ENCODE measurements at places on chromosomes 1 and 21.

DNA sequence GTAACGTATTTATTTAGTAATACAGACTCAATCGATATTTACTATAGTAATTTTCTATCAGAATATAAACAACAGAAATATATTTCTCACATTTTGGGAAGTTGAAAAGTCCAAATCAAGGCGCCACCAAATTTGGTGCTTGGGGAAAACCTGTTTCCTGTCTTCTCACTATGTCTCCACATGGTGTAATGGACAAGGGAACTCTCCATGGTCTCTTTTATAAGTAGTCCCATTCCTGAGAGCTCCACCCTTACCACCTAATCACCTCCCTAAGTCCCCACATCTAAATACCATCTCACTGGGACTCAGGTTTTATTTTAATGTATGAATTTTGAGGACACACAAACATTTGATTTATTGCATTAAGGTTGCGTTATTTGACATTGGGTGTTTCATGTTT lies 848.0 kb downstream of the LTN1 start:
- DNase-seq, result no peak

DNA sequence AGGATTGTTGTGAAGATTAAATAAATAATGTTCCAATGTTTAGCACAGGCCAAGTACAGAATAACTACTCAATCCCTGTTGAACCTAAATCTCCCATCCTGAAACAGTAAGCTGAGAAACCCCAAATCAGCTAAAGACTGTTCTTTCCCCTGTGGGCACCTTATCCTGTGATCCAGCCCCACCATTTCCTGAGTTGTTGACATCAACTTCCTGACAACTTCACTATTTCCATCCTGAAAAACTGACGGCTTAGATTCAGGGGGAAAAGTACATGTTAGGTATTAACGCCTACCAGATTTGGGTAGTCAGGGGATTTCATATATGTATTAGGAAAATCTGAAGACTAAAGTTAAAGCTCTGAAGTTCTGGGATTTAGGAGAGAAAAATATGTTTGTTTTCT lies 51.7 kb upstream of the PALMD start:
- no peak for DNase-seq

DNA sequence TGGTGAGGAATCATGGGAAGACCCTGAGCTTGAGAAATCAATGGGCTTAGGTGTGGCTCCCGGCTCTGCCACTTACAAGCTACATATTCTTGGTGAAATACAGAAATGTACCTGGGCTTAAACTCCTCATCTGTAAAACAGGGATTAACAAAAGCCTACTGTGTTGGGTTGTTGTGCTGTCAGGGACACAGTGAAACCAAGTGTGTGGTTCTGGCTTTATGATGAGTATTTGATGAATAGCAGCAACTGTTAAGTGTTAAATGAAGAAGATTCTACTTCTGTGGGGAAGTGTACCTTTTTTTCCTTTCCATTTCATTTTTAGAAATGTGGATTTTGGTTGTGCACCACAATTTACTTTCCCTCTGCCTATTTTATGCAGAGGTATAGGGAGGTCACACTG lies 41.1 kb upstream of the DUSP10 start:
- DNase-seq, result no peak

- no peak for DNase-seq
These were observed 99.1 kb downstream of the PLA2G4A start for GRCh38 chr1:186927884-186928283.

DNA sequence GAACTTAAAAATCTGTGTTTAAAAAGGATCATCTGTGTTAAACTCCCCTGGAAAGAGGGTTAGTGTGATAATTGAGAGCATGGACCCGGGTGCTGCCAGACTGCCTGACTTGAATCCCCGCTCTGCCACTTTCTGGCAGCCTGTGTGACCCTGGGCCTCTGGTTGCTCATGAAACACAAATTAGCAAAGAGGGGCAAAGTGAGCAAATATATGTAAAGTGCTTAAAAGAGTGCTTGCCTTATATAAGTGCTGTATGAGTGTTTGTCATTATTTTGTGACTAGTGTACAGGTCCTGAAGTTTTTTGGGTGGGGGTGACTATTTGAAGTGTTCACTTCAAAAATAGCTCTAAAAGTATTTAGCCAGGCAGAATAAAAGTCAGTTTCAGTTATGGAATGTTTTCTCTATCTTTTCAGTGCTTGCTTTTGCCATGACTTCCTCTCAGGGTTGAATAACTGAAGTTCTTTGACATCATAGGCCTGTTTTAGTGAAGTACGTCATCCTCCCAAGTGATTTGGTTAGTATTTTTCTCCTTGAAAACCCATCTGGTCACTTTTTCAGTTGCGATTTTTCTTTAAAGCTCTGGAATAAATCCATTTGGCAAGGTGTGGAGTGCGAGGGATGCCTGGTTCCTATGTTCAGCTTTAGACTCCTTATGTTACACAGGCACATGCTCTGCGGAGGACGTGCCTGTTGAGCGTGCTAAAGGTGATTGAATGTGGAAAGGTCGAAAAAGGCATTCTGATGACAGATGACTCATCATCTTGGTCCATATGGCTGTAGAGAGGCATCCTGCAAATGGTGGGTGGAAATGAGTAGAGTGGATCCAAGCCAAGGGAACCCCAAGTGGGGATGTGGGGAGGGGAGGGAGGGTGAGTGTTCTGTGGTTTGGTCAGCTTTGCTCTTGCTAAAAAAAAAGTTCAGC lies 47.8 kb downstream of the AK4 start:
- no peak for DNase-seq

DNA sequence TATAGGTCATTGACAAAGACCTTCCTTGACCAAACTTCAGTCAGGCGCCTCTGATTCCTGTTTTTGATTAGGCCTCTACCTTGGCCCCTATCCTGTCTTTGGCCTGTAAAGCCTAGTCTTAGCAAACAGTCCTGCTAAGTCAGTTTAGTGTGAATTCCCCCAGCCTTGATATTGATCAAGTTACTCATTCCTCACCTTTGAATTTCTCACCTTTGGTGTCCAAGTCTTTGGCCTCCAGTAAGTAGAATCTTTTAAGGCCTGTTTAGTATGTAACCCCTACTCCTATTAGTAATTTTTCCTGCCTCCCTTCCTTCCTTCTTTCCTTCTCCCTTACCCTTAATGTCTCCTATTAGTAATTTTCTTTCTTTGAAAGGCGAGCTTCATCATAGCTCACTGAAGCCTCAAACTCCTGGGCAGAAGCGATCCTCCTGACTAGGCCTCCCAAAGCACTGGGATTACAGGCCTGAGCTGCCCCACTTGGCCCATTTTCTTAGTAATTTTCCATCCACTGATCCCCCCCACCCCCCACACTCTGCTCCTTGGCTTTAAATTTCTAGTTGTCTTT lies 13.0 kb upstream of the ZNF692 start:
- DNase-seq, result no peak

- no peak for DNase-seq
These were observed 185.2 kb upstream of the TMEM51 start for GRCh38 chr1:14968251-14968851.

- no peak for DNase-seq
These were observed 11.4 kb downstream of the EDEM3 start for GRCh38 chr1:184743062-184743756.

DNA sequence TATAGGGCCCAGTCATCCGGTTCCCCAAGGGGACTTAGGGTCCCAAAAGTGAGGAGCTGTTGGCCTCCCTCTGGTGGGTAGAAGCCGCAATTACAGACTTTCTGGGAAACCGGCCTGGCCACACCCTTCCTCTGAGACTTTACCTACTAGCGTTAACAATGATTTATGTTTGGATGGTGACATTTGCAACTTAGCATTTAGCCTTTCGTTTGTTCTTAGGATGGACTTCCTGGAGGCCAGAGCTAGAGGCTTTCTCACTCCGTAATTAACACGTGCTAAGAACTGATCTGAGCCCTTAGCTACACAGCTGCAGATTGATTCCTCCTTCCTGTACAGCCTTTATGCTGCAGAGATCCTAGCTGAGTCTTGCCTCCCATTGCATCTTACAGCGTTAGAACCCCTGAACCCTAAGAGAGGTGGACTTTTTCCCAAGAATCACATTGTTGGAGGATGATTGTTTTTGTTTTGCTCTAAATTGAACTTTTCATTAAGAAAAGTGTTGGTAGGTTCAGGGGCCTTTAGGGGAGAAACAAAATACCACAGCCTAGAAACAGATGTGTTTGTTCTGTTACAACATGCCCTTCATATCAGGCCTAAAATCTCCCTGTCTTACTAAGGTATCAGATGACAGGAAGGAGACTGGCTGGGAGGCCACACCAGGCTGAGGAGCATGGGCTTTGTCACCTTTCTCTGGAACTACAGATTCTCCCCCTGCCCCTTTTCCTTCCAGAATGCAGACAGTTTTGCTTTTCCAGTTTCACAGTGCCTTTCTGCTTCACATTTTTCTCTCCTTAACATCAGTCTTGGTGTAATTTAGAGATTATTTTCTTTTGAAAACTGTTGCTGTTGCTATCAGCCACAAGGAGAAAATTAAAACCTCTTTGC lies 1.9 kb downstream of the S100A11 start:
- DNase-seq, result no peak

DNA sequence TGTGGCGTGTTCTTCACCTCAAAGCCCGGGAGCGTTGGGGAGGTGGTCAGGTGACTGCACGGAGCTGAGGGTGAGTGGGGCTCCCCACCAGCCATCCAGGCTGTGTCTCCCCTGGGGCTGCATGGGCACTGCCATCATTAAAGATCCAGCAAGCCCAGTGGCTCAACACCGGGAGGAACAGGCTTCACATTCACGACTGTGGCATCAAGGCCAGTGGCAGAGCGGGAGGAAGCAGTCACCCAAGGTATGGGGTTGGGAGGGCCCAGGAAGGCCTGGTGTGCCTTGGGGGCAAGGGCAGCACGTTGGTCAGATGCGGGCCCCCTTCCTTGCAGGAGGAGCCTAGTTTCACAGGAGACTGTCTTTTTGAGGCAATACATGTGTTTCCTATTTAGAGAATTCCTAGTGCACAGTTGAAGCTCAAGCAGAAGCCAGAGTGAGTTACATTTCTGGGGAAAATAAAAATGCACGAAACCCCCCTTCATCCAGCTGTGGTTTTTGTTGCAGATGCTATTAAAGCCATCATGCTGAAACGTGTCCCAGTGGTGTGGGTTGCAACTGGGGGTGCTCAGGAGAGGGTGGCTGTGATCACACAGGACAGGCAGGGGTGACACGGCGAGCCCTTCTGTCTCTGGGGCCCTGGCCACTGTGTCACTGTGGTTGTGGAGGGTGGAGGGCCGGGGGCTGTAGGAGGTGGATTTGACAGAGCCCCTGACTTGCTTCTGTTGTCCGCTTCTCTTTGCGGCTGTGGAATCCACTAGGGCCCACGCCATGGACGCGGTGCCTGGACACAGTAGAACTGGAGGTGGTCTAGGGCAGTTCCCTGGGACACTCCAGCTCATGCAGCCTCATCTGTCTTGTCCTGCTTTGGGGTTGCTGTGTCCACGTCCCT lies 34.1 kb downstream of the SNAP47 start:
- no peak for DNase-seq

- DNase-seq, result no peak
These were observed 67.5 kb downstream of the NVL start for GRCh38 chr1:224262373-224263054.

- DNase-seq, result no peak
These were observed 1.9 kb downstream of the WDR26 start for GRCh38 chr1:224432672-224433040.

- DNase-seq, result no peak
These were observed 40.9 kb downstream of the ALG6 start for GRCh38 chr1:63408331-63408730.

DNA sequence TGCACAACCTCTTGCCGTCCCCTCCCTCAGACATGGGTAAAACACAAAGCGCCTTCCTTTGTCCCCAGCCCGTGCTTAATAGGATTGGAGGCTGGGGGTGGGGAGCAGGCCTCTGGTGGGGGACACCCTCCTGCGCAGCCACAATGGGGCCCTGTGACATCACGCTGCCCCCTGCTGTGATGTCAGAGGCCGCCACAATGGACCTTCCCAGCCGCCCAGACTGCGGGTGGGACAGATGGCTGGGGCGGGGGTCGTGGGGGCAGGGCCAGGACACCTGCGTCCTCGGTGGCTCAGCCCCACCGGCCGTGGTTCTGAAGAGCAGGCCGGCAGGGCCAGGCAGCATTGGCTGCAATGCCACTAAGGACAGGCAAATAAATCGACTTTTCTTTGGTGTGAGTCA lies 39.9 kb downstream of the EPHA2 start:
- DNase-seq, result no peak

GRCh38 chr1:209580577-209580976 lies 2.9 kb upstream of the CAMK1G start:
- no peak for DNase-seq

DNA sequence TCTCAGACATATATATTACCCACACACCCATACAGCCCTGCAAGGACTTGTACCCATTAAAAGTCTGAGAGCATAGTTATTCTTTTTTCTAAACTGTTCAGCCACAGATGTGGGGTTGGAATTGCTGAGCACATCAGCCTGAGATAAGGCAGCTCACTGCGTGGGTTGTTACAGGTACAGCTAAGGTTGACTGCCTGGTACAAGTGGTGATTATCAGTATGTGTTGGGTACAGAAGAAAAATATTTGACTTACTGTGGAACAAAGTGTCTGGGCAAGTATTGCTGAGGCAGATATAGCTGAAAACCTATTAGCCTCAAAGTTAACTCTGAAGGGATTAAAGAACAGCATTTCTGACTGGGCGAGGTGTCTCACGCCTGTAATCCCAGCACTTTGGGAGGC lies 5.0 kb downstream of the STX12 start:
- DNase-seq, result no peak

DNA sequence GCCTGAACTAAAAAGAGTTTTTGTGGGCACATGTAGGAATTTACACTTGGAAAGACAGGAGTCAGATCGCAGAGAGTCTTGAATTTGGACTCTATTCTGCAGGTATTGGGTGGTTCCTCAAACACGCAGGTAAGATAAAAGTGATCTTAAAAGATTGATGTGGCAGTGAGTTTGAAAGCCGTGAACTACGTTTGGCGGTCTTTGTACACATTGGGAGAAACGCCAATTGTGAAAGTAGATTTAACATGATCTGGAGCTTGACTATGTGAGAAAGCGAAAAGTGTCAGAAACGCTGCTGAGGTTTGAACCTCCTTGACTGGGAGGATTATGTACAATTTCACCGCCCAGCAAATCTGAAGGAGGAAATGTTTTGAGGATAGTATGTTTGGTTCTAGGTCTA lies 1.5 kb upstream of the PPP2R5A start:
- no peak for DNase-seq

- DNase-seq, result no peak
These were observed 8.7 kb upstream of the SLC25A24 start for GRCh38 chr1:108208724-108209446.

DNA sequence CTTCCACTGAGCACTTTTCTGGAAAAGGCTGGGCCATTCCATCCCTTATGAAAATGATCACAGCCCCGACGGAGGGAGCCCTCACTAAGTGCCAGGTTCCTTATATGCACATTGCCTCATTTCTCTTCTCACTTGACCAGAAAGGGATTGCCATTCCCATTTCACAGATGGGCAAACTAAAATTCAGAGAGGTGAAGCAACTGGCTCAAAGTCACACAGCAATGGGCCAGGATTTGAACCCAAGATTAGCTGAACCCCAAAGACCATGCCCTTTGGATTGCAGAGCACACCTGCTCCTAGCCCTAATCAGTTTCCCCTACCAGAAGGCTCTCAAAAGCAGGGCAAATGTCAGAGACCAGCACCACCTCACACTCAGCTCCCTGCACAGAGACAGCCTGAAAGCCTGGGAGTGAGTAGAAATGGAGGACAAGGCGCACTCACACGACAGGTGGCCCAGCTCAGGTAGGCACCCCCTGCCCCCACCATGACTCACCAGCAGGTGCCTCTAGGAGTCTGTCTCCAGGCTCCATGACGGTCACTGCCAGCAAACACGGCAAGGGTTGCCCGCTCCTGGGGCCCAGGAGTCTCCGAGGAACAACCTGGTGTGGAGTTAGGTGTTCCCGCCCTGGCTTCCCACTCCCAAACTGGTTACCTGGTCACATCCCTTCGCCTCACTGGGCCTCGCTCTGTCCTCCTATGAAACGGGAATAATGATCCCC lies 21.7 kb downstream of the SDC3 start:
- DNase-seq, result no peak
